NCI-H748 treated with DMSO at 0.1 percent for 48 hours (cell line): ENCODE measurements at places on chromosomes 12 and 14.

- no peak for DNase-seq
Observed at GRCh38 chr14:24848102-24848790, 201.7 kb downstream of the STXBP6 start.

DNA sequence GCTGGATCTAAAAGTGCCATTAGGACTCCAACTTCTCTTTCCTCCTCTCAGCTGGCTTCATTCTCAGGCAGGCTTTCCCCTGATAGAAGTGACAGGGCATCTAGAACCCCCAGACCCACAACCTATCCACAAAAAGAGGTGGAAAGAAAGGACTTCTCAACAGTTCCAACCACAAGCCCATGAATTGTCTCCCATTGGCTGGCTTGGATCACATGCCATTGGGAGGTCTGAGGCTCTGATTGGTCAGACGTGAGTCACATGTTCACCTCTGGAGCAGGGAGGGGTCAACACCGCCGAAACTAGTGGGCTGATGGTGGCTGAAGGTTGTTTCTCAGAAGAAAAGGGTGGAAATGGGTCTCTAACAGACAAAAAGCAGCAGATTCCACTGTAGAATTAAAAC is 47.2 kb downstream of the DRAM1 start:
- no peak for DNase-seq

GRCh38 chr12:96743606-96744005 is 163.5 kb upstream of the NEDD1 start:
- DNase-seq = no peak

DNA sequence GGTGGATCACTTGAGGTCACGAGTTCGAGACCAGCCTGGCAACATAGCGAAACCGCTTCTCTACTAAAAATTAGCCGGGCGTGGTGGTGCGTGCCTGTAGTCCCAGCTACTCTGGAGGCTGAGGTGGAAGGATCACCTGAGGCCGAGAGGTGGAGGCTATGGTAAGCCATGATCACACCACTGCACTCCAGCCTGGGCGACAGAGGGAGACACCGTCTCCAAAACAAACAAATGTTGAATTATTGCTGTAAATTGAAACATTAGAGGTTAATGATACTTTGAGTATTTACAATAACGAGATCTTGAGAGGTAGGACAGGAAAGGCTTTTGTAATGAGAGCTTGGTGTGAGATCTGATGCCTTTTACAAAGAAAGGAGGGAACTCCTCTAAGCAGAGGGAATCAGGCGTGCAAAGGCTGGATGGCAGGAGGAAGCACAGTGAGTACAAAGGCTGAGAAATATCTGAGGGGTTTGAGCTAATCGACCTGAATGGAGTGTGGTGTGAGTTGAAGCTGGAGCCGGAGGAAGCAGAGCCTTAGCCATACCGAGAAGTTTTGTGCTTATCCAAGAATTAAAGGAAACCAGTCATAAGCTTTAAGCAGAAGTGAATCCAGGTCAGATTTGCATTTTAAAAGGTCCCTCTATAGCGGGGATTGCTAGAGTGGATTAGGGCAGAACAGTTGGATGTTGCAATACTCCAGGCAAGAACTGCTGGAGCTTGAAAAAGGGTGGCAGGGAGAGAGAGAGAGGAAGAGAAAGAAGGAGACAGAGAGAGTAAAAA is 1.1 kb downstream of the RHNO1 start:
- peak; percentile 38 for DNase-seq

DNA sequence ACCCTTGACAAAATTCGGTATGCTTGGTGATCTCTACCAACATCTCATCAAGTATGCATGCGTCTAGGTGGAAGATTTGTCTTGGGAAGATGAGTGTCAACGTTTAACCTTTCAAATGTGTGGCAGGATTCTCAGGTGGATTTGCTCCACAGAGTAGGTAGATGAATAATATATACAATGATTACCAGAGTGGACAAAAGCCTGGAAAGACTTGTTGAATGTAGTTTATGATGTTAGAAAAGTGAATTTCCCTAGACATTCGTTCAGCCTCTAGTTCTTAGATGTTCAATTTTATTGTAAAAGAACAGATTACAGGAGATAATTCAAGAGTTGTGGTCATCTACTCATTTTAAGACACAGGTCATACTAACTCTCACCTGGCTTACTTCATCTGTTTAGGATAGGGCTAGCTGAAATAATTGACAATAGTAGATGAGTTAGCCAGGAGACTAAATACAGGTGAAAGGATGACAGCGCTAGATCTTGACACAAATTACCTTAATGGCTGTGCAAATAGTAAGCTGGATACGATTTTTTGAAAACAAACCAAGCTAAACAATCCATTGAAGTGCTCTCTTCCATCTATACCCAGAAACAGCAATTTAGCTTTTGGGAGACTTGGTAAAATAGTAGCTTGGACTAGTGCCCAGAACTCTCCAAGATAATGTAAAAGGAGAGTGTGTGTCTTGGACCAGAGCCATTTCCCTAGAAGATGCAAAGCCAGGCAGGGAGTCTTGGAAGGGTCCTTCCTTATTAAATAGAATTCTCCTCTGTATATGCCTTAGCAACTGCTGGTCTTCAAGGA is 168.0 kb downstream of the DACT1 start:
- peak; percentile 99 for DNase-seq

DNA sequence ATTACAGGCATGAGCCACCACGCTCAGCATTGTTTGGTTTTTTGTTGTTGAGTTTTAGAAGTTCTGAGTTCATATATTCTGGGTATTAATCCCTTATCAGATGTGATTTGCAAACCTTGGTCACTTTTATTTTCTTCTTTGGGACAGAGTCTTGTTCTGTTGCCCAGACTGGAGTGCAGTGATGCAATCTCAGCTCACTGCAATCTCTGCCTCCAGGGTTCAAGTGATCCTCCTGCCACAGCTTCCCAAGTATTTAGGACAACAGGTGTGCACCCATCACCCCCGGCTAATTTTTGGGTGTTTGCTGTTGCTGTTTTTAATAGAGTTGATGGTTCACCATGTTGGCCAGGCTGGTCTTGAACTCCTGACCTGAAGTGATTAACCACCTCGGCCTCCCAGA is 11.8 kb downstream of the USP30 start:
- no peak for DNase-seq

DNA sequence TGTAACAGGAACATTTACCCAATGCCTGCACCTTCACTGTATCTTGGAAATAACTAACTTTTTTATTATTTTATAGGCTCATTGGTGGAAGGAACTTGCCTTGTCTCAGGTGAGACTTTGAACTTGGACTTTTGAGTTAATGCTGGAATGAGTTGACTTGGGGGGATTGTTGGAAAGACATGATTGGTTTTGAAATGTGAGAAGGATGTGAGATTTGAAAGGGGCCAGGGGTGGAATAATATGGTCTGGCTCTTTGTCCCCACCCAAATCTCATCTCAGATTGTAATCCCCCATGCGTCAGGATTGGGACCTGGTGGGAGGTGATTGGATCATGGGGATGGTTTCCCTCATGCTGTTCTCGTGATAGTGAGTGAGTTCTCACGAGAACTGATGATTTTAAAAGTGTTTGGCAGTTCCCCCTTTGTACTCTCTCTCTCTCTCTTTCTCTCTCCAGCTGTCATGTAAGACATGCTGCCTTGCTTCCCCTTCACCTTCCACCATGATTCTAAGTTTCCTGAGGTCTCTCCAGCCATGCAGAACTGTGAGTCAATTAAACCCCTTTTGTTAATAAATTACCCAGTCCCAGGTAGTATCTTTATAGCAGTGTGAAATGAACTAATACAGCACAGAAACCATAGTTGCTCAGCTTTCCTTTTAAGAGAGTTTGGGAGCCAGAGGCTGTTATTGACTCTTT is 244.1 kb downstream of the BTG1 start:
- no peak for DNase-seq

DNA sequence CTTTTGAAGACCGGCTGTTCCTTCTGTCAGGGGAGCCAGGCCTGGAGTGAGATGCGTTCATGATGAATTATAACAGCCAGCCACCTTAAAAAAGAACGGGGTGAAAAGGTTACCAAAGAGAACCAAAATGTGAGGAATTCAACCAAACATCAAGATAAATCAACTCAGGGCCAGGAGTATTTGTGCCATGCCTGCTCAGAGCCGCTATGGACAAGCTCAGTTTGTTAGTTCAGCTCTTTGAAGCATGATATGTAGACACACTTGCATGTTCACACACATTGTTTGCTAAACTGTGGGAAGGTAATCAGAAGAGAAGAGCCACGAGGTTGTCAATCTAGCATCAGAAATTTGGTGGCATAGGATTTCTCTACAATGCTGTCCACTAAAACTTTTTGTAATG is 367.4 kb upstream of the TBX3 start:
- no peak for DNase-seq

DNA sequence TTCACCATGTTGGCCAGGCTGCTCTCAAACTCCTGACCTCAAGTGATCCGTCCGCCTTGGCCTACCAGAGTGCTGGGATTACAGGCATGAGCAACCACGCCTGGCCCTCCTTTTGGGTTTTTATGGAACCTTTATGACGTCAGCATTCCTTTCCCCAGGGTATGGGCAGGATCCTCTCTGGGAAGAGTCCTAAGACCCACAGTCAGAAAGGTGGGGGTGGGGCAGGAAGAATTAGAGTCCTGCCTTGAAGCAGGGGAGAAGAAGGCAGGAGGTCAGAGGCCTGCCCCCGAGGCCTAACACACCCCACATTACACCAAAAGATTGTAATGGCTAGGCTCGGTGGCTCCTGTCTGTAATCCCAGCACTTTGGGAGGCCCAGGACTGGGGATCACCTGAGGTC is 30.8 kb upstream of the CDK17 start:
- no peak for DNase-seq

DNA sequence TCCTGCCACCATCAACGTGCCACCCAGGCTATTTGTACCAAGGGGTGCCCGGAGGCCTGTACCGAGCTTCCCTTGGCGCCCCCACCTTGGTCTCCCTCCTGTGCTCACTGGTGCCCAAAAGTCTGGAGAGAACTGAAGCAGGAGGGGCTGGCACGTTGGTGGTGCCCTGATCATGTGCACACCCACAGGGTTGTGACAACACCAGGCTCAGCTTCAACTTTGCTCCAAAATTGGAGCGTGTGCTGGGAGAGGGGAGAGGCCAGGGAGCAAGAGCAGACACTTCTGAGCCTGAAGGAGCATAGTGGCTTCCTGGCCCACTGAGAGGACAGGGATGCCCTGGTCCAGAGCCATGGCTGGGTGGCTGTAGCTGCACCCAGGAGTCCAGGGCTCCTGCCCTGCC is 13.0 kb upstream of the LPCAT3 start:
- DNase-seq = no peak

GRCh38 chr14:89182326-89182725 is 234.7 kb downstream of the FOXN3 start:
- no peak for DNase-seq

DNA sequence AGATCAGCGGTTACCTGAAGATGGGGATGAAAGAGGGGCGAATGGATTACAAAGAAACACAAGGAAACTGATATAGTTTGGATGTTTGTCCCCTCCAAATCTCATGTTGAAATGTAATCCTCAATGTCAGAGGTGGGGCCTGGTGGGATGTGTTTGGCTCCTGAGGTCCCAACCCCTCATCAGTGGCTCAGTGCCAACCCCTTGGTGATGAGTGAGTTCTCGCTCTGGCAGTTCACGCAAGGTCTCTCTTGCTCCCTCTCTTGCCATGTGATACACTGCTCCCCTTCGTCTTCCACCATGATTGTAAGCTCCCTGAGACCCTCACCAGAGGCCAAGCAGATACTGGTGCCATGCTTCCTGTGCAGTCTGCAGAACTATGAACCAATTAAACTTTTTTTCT is 28.0 kb downstream of the ITGA7 start:
- no peak for DNase-seq

DNA sequence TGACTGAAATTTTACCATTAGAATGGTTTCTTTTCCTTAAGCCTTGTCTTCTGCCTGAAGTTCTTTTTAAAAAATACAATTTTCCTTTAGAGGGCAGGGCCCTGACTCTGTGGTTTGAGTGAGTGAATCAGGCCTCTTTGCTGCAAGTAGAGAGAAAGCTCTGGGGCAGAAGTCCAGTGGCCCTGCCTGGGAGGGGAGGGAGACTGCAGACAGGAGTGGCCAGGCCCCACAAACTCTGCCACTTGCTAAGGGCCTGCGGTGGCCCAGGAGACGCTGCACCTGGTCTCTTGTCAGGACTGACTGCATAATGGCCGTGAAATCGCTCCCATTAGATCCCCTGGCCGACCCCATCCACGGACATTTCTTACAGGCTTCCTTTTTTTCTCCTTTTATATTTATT is 25.5 kb downstream of the TSPAN11 start:
- no peak for DNase-seq

DNA sequence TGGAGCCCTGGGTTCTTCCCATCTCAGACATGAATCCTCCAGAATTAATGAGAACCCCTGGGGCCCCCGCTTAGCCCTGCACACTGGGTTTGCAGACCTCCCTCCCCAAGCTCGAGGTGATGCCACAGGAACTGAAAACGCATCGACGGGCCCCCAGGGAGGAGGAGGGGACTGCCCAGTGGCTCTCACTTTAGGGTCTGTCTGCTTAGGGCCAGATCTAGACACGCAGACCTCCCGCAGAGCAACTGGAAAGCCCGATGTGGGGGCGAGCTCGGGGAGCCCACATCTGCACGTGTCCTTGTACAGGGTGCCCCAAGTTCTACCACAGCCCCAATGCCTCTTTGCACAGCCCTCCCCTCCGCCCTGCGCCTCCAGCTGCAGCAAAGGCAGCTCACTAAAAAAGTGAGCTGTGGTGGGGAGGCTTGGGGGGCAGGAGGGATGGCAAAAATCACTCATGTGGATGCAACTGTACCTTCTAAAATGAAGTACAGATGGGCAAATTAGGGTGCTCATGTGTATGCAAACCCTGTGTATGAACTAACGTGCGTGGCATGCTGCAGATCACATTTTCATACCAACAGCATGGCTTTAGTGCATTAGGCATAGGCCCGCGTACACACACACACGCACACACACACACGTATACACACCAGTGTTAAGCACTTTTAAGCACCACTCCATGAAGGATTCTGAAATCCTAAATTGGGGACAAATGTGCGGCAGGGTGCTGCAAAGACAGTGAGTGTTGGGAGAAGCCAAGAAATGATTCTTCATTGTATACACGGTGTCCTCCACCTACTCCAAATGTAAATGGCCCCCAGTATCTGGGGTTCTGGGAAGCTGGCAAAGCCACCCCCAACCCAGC is 99.9 kb upstream of the MAP1LC3B2 start:
- no peak for DNase-seq

DNA sequence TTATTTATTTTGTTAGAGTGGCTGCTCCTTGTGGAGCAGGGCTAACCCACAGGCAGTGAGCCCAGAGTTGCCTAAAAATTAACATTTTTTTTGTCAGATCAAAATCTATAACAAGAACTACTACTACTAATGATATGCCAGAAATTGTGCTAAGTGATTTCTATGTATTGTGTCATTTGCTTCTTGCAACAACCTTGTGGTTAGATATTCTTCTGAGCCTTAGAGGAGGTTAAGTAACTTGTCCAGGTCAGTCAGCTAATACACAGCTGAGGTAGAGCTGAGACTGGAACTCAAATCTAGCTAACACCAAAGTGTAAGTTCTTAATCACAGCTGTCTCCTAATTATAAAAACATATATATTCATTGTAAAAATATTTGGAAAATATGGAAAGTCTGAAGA is 29.8 kb downstream of the CFL2 start:
- no peak for DNase-seq

DNA sequence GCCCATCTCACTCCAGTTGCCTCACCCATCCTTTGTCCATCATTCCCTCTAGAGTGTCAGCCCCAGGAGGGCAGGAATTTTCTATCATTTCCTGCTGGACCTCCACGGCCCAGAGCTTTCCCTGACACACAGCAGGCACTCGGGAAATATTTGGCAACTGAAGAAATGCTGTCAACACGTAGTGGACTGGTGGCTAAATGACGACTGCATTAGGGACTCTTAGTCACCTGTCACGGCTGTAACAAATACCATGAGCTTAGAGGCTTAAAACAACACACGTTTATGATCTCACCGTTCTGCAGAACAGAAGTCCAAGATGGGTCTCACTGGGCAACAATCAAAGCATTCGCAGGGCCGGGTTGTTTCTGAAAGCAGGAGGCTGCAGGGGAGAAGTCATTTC is 91.3 kb downstream of the PHETA1 start:
- DNase-seq = no peak
